A549 treated with dexamethasone at 1 μM for 4 hours (cell line): ENCODE measurements at places on chromosomes 2 and 18. TPM values are rescaled to one million over a fixed set of nuclear protein-coding genes. Genes with fewer than 3 reads are reported as not detected.

CENPA gene
- total RNA-seq = 38.8 to 53.8 TPM (median 51.0 TPM) in 5 replicates

LAPTM4A gene
- total RNA-seq = 224 to 286 TPM (median 280 TPM) in 5 replicates

PIEZO2 gene
- 0.44 to 1.2 TPM (median 0.70 TPM) in 5 replicates for total RNA-seq

ARHGAP25 gene
- 0.11 to 0.47 TPM (median 0.37 TPM) in 5 replicates for total RNA-seq
